ENCODE measurements at places on chromosomes 12 and 14.

DNA sequence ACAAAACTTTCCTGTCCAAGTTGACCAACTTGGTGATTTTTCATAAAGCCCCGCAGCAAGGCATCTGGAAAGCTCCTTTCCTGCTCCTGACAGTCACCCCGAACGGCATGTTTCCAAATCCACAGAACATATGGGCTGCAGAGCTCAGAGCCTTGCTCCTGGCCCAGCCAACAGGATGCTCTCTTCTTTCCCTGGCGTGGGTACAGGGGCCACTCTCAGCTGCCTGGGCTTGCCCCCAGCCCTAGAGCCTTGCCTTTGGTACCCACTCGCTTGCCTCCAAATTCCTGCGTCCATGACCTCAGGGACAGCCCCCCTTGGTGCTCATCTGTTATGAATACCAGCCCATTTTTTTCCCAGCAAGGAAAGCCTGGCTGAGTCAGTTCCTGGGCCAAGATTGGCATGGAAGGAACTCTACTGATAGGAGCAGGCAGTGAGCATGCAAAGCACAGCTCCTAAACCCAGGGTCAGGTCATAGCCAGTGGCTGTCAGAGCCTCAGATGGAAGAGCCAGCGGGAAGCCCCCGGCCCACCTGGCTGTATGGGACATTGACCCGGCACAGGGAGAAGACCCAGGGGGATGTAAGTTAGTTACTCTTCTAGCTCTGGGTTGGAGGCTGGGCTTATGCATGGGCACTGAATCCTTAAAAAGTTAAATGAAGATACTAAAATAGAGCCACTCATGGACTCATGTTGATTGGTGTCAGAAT, 105.3 kb upstream of the RTL1 start:
- no peak for DNase-seq

DNA sequence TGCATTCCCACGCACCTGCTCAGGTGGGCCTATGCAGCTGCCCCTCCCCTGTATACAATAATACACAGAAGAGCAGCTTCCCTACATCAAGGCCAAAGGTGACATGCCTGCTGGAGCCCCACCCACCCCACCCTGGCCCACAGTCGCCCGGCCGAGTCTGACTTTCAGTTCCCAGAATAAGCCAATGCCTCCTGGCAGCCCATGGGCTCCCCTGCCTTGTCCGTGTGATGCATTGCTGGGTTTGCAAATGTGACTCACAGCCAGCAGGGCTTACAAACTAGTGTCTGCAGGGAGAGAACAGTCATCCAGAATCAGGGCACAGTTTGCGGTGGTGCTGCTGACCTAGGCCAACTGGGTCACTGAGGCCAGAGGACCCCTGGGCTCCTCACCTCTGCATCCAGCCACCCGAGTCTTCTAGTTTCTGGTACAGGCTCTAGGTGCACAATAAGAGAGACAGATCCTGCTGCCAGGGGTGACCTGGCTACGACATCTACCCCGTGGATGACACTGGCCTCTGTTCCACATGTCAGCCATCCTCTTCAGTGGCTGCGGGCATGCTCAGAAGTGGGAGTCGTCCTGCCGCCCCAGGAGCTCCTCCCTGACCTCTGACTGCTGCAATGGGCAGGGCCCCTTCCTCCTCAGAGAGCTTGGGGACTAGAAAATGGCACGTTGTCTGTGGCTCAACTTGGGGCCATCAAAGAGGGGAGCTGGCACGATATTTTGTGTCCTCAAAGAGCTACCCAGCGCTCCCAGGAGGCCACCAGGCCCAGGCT, 84.5 kb downstream of the CHGA start:
- DNase-seq, result no peak

GRCh38 chr12:105733579-105733978, 403.1 kb downstream of the C12orf75 start:
- DNase-seq, result no peak

GRCh38 chr14:75646762-75647161, 13.9 kb downstream of the ERG28 start:
- no peak for DNase-seq

DNA sequence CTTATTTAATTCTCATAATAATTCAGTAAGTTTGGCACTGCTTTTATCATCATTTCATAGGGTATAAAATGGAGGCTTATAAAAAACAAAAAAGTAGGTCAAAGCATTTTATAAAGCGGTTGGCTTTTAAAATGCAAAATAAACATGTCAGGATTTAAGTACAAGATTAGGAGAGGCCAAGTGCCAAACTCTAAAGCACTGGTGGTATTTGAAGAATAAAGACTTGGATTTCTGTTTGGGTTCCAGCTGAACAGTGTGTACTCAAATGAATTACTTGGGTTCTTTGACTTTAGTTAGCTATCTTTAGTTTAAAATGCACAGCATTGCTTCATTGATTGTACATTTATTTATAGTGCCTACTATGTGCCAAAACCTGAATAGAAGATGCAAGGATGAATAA, 966.6 kb upstream of the SEL1L start:
- DNase-seq, result no peak

DNA sequence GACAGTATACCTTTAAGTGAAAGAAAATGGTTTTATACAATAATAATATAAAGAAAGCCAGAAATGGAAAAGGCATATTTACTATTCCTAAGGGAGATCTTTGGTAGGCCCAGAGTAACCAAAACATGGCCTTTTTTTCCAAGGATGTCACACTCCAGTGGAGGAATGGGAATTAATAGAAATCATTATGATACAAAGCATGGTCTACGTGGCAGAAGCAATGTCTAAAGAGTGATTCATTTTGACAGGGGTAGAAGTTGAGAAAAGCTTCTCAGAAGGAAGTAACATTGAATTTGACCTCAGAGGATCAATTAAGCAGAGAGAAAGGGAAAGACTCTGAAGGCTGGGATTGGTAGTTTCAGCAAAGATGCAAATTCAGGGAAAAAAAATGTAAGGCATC, 208.6 kb downstream of the BTG1 start:
- DNase-seq, result no peak

DNA sequence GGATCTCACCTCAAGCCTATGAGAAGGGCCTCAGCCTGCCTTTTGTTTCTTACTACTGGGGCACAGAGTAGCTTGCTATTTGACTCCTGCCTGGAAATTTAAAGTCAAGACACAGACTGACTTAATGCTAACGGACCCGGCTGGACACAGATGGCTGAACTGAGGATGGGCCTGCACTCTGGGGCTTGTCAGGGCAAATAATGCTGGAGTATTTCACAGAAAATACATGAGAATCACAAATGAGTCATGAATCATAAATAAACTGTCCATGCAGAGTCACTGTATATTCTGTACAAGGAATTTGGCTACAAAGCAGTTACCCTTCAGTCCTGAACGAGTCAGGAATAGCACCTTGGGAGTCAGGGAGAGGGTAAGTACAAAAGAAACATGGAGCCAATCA, 683.2 kb upstream of the FOXG1 start:
- DNase-seq, result no peak

- no peak for DNase-seq
Observed at GRCh38 chr14:89036371-89036770, 211.9 kb downstream of the TTC8 start.

GRCh38 chr14:67045440-67045839, 143.8 kb upstream of the GARIN2 start:
- no peak for DNase-seq

GRCh38 chr12:105018012-105018411, 31.9 kb downstream of the NOPCHAP1 start:
- no peak for DNase-seq

DNA sequence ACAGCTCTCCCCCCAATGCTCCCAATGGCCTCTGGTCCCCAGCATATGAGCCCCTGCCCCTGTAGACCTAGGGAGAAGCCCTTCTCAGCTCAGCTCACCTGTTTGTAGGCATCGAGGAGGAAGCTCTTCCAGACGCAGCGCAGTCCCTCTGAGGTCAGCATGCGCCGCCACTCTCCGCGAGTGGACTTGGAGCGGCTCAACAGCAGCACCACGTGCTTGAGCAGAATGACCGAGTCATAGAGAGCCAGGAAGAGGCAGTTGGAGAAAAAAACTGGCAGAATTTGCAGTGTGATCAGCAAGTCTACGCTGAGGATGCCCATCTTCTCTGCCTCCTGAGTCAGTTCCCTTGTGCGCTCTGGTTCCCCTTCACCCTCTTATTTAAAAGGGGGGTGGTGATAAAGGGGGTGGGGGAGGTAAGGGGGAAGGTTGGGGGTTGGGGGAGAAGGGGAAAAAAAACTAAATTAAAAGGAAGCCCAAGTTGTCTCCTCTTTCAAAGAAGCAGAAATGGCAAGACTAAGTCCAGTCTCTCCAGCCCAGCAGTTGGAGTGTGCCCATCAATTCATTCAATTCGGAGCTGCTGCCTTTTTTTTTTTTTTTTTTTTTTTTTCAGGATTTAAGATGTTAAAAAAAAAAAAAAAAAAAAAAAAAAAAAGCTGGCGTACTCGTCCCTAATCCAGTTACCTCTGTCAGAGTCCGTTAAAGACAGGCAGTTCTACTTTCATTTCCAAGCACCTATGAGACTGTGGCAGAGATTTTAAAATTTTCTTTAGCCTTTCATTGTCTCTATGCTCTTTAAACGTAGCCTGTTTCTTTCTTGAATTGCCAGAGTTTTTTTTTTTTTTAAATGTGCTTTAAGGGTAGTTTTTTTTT, at the start of gene DIO2:
Gene DIO2 (minus strand): TSS at position 352 of the 870 bp plus-strand sequence. CDS start 32 bp downstream, at position 320.
- DNase-seq, result no peak

DNA sequence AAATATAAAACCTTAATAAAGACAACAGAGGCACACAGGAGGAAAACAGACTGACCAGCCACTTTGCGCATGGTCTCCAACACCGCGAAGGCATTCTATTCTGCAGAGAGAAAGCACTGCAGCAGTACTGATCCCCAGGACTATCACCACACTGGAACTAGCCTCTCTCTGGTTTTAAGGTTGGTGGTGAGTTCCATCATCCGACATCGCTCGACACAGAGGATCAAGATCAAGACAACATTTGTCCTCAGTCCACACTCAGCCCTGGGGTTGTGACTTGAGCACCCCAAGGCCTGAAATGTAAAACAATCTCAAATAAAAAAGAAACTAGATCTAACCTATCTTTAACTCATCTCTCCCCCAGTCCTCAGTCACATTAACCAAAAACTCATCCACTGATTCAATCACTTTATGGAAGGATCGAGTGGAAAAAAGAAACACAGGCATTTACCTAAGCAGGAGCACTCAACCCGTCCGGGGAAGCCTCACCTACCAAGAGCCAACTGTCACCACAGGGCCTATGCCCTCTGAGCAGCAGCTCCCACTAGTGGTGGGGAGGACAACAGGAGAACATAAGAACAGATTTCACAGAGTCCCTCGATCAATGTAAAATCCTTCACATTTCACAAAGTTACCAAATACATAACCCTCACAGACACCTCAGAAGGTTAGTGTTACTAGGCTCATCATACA, 17.7 kb downstream of the STXBP6 start:
- DNase-seq, result no peak

DNA sequence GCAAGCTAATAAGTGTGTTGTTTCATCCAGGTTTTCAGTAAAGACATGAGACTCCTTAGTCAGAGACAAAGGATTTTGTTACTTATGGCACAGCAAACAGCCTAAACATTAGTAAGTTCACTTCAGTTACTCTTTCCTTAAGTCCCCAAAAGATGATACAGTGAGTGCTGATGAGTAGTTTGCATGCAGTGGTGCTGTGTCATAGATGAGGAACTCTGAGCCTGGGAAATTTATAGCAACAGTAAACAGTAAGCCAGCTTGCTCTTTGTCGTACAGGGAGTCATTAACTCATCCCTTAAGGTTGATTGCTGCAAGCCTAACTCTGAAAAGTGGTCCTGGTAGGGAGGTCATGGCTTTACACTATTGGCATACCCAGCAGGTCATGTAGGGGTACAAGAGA, 208.6 kb upstream of the OR4E1 start:
- no peak for DNase-seq

DNA sequence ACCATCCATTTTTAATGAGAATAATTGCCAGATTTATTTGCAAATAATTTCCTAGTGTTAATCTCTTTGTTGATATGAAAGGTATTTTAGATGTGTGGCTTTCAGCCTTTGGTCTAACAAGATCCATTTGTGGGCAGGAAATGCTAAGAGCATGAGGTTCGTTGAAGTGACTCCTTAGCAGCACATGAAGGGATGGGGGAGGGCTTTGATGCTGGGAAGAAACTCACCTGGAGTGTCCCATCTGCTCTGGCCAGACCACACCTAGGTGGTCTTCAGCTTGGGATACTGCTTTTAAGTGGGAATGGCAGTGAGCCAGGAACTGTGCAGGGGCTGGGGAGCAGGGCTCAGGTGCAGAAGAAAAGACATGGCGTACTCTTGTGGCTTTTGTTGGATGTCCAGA, 13.6 kb downstream of the SFSWAP start:
- no peak for DNase-seq

DNA sequence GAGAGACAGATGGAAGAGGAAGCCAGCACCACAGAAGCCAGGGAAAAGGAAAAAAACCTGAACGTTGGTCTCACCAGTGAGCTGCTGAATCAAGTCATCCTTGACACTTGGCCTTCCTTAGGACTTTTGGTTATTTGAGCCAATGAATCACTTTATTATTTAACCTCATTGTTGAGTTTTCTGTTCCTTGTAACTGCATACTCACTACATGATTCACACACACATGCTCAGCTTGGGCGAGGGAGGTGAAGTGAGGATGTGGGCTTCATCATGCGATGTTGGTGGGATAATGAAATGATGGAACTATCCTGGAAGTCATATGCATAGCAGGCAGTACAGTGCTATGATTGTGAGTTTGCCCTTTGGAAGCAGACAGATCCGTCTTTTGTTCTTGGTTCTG, 40.6 kb upstream of the RPH3A start:
- no peak for DNase-seq

DNA sequence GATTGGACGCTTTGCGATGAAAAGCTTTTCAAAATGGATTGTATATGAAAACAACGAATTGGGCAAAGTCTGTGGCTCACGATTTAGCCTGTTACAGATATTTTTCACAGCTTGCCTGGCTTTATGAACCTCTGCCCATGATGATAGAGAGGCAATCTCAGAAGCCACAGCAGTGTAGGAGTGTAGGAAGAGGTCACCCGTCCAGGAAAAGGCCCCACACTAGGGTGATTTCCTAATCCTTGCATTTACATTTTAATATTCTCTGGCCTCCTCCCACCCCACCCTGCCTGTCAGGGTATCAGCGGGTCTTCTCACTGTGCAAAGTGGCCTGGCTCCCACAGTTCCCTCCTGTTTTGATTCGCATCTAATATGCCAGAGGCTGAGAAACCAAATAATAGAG, 81.8 kb upstream of the FOXN3 start:
- DNase-seq, result no peak

GRCh38 chr14:69473946-69474345, 10.6 kb upstream of the PLEKHD1 start:
- DNase-seq, result no peak

GRCh38 chr14:83312511-83312910, 1778.9 kb upstream of the SEL1L start:
- no peak for DNase-seq

GRCh38 chr14:104845834-104846441, 19.1 kb upstream of the CEP170B start:
- DNase-seq, result no peak

GRCh38 chr14:88868558-88869159, 44.2 kb downstream of the TTC8 start:
- DNase-seq, result no peak
